ENCODE measurements at places on chromosomes 6 and 20.

DNA sequence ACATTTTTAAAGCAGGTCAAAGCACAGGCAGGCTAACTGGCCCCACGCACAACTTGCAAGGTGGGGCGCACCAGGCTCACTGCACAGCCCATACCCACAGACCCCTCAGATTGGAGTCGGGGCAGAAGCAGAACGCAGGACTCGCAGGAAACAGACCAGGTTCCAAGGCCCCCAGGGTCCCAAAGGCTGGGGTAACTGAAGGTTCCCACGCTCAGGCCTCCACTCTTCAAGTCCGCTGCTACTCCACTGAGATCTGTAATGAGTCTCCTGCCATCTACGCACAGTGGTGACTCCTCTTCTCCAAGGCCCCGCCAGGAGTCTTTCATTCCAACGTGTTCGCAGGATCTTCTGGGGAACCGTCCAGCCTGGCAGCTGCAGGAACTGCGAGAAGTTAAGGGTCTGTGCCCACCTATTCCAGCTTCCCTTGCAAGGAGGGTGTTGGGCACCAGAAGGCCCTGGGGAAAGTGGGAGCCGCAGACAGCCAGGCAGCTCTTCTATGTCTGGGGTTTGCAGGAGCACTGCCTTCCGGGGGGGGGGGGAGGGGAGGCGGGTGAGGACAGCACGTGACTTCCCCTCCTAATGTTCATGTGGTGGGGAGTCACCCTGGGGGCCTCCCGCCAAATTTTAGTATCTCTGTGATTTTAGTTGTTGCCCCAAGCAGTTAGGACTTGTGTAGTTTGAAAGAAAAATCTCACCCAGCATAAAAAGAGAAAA lies 2.0 kb upstream of the TAF4 start:
- no peak for DNase-seq

DNA sequence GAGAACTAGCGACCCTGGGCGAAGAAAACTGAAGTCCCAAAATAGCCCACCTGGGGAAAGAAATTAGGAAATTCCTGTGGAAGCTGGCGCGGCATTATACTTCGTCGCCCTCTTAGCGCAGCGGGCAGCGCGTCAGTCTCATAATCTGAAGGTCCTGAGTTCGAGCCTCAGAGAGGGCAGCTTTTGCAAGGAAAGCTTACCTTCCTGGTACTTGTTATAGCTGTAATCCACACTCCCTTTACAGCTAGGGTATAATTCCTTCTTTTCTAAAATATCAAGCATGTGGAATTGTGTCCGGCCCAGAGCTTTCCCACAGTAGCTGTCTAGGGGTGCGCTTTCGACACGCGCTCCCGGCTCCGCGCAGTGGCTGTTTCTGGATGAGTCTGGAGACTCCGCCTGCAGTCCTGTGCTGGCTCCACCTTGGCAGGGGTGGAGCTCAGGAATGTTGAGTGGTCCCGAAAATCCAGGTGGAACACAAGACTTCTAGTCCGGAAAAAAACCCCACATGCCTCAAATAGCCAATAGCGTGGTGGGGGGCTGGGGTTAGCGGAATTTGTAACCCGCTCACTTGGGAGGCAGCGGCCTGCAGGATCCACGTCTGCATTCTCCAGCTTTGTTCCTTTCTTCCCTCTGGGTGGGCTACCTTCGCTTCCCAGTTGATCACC lies 83.7 kb upstream of the ZNF322 start:
- DNase-seq = peak; percentile 62

- no peak for DNase-seq
Measured at GRCh38 chr6:159564456-159564855, 128.6 kb downstream of the SOD2 start.

DNA sequence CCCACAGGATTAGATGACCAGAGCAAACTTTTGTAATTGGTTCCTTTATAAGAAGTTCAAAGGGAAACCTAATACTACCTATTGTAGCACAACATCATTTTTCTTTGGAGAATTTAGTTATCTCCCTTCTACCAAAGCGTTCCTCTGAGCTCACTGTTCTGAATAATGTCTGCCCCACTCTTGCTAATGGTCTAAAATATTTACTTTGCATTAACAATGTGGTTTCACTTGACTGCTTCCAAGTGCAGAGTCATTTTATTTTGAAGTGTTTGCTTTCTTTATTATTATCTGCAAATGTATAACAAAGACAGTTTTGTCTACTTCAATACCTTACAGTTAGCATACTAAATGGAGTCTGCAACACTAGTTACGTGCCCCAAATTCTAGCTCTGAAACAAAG lies 15.0 kb downstream of the TRAPPC3L start:
- DNase-seq = no peak

GRCh38 chr6:108581237-108581931 lies 20.7 kb downstream of the FOXO3 start:
- DNase-seq = peak; percentile 68

DNA sequence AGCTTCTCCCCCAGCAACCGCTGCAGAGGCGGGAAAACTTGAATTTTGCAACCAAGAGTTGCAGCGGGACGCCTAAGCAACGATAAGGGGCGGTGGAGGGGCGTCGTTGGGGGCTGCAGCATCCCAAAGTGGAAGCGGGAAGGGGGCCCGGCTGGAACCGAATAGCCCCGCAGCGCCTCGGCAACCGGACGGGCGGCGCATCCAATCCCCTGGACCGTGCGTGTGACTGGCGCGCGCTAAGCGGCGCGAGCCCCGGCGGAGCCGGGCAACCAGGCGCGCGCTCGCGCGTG lies 670 bp upstream of the PARD6B start:
- no peak for DNase-seq

GRCh38 chr6:144190080-144190479 lies 39.8 kb downstream of the STX11 start:
- no peak for DNase-seq

- DNase-seq = no peak
Measured at GRCh38 chr6:46128476-46128875, 1.3 kb upstream of the ENPP4 start.

DNA sequence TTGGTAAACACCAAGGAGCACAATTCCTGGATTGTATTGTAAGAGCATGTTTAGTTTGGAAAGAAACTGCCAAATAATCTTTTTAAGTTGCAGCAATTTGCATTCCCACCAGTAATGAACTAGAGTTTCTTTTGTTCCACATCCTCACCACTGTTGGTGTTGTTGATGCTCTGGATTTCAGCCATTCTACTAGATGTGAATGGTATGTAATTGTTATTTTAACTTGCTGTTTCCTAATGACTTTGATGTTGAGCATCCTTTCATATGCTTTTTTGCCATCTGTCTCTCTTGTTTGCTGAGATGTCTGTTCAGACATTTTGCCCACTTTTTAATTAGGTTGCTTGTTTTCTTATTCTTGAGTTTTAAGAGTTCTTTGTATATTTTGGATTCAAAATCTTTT lies 1654.1 kb downstream of the GRIK2 start:
- no peak for DNase-seq

DNA sequence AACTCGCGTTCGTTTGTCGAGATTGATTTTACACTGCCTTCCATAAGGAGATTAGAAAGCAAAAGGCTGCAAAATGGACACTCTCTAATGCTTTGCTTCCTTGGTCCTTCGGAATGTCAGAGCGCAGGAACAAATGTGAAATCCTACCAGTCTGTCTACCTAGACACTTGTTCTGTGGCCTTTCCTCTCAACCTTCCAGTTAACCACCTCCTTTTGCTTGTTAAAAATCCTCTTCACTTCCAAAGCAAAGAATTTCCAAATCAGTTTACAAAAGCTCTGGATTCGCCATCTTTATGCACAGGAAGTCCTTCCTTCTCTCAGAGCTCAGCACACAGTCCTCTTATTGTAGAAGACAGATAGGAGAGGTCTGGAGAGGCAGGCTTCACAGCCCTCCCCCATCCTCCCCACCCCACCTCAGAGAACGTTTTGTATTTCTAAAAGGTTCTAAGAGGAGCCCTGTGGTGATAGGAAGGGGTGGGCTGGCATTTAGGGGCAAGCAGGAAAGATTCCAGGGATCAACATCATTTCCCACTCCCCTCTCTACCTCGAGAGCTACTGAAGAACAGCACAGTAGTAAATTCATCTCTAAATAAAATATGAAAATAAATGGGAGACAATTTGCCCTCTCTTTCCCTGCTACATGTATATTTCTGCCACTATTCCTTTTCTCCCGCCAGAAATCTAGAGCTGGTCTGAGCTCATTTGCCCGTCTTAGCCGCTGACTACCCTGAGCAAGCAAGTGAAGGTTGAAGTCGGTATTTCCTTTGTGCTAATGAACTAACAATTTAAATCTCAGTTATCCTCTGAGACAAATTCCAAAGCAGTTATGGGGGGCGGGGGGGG lies 18.9 kb downstream of the TFAP2A start:
- DNase-seq = no peak

DNA sequence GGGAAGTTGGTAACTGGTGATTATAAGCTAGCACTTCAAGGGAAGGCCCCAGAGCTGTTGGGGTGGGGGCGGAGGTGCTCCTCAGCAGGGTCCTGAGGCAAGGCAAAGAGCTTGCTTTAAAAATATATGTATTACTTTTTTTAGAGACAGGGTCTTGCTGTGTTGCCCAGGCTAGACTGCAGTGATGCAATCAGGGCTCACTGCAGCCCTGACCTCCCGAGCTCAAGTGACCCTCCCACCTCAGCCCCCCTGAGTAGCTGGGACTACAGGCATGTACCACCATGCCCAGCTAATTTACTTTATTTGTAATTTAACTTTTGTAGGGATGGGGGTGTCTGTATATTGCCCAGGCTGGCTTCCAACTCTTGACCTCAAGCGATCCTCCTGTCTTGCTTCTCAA lies 87.2 kb downstream of the MYB start:
- DNase-seq = no peak

- DNase-seq = no peak
Measured at GRCh38 chr6:11146117-11146826, 34.7 kb upstream of the ERVFRD-1 start.

- DNase-seq = peak; percentile 98
Measured at GRCh38 chr6:4358414-4359107, 223.2 kb upstream of the ECI2 start.

DNA sequence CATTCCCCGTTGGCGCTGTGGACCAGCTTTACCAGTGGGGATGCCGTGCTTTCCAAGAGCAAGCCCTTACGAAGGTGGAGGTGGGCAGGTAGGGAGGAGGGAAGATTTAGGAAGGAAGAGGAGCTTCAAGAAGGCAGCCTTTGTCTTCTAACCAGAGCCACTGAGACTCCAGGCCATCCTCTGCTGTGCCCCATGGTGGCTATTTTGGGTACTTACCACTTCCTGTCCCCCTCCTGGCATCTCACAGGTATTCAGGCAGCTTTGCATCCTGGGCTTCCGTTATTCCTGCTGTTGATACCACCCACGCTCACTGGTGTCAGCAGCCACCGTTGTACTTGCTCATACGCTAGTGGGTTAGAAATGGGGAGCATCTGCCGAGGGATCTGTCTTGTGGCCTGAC lies 22.9 kb downstream of the ERMARD start:
- DNase-seq = no peak

- no peak for DNase-seq
Measured at GRCh38 chr6:158653577-158654354, 3.9 kb downstream of the SYTL3 start.

DNA sequence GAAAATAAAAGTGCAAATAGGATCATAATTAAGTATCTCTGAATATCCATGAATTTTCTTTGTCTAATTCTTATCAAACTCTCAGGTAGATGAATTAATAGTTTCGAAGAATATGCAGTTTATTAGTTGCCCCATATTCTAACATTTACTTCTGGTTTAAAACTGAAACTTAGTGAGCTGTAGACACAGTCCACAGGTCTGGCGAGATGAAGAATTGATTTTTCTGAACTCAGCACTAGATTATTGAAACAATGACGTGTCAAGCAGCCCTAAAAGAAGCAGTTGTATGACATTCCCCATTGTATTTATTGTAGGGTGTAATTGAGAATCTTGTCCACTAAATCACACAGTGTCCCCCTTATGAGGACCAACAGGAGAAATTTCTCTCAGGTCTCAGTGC lies 407.1 kb downstream of the GRIK2 start:
- DNase-seq = no peak

GRCh38 chr20:37531856-37532255 lies 4.2 kb upstream of the BLCAP start:
- no peak for DNase-seq

DNA sequence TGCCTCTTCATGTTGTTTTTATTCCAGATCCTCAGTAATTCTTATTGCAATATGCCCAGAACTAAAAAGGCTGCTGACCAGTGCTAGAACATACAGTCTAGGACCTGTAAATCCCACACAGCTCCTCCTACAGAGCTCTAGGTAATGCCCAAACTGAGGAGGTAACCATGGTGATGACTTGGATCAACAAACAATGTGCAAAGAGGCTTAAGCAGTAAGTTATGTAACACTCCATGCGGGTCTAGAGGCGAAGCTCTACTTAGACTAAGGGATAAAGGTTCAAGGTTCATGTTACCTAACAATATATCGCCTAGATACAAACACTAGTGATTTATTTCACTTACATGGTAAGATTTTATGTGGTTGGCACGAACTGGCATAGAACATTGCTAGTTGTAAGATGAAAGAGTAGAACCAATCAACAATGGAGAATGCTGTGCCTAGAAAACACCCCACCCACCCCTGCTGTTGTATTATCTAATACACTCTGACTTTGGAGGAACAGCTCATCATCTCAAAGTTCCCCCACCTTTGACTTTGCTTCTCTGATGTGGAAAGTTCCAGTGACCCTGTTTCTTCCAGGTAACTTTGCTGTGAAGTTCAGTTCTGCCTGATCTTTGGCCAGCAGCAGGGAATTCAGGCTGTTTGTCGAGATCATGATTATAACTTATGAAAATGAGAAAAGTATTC lies 242.4 kb downstream of the ALDH8A1 start:
- DNase-seq = no peak

- no peak for DNase-seq
Measured at GRCh38 chr6:31898383-31899011, 999 bp upstream of the EHMT2 start.

GRCh38 chr6:158879180-158879579 lies 60.0 kb upstream of the EZR start:
- DNase-seq = no peak

- peak; percentile 86 for DNase-seq
Measured at GRCh38 chr20:57514273-57514751, 10.6 kb downstream of the CTCFL start.

DNA sequence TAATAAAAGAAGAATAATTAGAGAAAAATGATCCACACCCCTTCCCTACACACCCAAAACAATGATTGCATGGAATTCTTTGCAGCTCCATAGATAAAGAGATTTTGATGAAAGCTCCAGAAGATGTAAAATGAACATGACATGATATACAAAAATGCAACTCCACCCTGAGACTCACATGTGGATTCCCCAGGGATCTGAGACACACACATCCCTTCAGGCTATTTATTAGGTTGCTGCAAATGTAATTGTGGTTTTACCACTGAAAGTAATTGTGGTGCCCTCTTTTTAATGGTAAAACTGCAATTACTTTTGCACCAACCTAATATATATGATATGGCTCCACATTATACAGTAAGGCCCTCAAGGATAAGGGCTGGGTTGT lies 40.4 kb upstream of the TBC1D7 start:
- peak; percentile 55 for DNase-seq

DNA sequence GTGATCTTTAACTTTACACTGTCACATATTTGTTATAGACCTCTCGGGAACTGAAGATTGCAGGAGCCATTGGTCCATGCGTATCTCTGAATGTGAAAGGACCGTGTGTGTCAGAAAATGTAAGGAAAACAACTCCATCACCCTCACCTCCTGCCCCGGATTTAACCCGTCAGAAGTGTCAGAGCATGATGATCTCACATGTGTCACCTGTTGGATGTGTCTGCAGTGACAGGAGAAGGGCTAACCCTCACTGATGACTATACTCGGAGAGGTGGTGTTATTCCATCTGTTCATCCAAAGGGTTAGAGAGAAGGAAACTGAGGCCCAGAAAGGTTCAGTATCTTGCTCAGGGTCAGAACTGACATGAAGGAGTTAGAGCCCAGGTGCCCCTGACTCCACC lies 24.9 kb downstream of the SEC23B start:
- no peak for DNase-seq

GRCh38 chr6:150142097-150142669 lies 661 bp upstream of the PPP1R14C start:
- peak; percentile 48 for DNase-seq
